ENCODE measurements at places on chromosomes 5 and 9.

DNA sequence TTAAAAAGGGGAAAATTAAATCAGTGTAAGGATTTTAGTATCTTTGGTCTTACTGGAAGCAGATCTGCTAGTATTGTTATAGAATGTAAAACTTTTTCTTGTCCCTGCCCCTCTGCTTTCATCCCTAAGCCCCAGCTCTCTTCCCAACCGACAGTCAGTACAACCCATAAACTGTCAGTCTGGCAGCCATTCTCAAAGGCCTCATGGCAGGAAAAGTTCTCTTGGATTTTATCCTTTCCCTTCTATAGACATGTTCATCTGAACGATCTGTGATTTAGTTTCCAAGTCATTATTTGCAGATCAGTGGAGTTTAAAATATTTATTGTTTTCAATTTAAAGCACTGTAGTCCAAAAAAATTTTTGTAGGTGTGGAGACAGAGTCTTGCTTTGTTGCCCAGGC, 39.2 kb downstream of the ARRDC3 start:
- DNase-seq = no peak

DNA sequence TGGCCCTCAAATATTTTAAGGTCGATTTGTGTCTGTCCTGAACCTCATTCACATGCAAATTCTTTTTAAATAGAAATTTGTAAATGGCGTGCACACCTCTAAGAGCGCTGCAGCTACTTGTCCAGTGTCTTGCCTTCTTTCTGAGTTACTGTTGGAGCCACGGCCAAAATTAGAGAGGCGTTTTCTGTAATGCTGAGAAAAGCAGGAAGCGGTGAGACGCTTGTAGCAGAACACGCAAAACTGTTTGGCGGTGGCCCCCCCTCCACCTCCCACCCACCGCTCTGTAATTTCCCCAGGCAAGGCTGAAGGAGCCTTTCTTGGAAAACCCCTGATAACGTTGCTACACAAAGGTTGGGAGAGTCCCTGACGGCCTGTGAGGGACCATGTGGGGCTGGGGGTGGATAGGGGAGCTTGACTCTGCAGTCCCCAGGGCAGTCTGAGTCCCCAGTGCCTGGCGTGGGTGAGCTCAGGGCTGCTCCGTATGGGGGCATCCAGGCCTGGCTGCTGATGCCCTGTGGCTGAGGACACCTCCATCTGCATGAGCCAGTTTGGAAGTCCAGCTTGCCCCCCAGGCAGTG, 96.5 kb downstream of the GADD45G start:
- peak; percentile 78 for DNase-seq

DNA sequence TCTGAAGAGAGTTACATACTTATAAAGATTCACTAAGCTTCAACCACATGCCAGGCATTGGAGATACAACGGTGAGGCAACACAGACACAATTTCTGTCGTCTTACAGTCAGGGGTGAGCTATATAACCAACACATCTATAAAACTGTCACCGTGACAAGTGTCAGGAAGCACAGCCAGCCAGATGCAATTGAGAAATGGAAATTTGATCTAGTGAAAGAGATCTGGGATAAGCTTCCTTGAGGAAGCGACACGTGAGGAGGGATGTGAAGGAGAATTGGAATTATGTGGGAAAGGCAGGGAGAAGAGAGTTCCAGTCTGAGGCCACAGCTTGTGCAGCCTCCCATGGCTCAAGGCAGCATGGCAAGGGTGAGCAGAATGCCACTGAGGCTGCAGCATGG, 50.9 kb upstream of the ZNF354B start:
- DNase-seq = no peak

DNA sequence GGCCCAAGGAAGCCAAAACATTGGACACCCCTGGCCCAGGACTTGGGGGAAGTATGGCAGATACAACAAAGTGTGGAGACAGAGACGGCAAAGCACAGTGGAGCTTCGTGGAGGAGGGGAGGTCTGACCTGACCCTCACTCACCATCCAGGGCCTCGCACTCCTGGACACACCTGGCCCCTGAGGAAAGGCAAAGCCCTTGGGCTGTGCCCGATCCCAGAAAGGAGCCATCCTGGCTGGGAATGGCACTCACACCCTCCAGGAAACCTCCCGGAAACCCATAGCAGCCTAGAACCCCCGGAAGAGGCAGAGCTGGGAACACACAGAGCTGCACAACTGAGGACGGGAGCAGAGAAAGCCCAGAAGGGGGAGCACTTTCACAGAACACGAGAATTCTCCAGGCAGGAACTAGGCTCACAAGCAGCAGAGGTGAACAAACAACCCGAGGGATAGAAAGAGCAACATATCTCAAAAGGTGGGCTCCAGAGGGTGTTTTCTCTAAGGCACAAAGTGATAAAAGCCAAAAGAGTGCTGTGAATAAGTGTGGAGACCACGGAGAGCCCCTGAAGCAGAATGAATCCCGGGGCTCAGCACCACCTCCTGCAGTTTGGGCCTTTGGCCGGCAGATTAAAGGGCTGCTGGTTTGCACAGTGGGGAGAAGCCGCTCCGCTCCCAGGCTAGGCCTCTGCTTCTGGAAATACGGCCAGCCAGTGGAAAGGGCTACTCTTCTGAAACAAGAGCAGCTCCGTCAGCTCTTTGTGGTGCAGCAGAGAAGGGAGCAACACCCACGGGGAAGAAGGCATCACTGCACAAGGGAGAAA, 108.2 kb downstream of the UBE2R2 start:
- no peak for DNase-seq

DNA sequence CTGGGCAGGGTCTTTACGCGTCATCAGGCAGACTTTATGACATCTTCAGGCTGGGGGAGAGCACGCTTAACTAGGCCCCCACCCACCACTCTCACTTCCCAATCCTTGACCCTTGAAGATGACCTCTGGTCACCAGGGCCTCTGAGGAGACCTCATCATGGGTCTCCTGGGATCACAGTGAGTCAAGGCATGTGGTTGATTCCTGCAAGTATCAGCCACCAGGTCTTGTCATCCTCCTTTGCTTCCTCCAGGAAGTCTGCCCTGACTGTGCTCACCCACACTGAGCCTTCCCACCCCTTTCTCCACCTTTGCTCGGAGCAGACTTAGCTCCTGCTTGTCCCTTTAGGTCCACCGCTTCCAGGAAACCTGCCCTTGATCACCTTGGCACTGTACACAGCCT, 17.3 kb downstream of the ODF2 start:
- DNase-seq = no peak

DNA sequence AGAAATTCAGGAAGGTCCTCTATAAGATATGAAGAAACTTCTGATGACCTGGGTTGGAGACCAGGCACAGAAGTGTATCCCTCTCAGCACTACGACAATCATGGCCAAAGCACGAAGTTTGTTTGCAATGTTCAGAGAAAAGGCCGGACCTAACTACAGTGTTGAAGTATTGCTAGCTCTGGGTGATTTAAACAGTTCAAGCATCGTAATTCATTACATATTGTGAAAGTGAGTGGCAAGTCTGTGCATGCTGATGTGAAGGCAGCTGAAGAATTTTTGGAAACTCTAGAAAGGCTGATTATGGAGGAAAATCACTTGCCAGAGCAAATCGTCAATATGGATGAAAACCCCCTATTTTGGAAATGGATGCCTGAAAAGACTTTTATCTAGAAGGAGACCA, 67.2 kb upstream of the PANK3 start:
- DNase-seq = no peak

DNA sequence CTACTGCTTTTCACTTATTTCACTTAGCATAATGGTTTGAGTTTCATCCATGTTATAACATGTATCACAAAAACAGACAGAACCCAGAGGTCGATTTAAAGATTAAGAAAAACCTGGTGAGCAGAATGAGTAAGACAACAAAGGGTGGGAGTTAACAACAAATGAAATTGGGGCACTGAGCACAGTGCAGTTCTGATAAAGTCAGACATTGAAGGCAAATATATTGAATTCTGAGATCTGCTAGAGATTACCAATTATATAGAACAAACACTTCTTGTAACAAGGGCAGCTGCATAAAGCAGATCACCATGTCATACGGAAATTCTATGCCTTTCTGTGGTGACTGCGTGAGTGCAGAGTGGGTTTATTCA, 517.3 kb upstream of the RORB start:
- DNase-seq = no peak

DNA sequence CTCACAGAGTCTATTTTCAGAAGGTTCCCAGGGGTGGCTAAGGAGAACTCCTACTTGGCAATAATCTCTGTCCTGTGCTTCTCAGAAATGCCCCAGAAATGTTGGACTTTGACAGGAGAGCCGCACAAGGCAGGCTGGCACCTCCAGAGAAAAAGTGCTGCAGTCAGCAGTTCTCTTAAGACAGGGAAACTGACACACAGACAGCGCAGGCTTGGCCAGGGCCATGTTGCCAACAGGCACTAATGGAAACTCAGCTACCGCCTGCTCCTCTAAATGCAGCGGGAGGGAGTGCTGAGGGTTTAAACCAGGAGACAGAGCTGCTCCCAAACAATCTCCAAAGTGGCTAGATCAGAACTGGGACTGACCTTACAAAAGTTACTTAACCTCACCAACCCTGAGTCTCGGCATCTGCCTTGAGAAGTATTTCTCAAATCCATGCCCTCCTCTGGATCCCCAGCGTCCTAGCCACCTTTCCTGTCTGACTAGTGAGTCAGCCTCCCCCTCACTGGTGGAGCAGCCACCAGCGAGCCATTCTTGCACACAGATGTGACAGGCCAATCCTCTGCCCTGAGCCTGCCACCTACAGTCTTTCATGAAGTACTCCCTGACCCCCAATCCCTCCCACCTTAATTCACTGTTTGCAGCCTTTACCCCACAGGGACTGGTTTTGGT, 186.4 kb downstream of the CDK5RAP2 start:
- no peak for DNase-seq

GRCh38 chr9:1294641-1295258, 244.6 kb downstream of the DMRT2 start:
- no peak for DNase-seq

- no peak for DNase-seq
Observed at GRCh38 chr9:124852121-124852828, 985 bp upstream of the WDR38 start.

DNA sequence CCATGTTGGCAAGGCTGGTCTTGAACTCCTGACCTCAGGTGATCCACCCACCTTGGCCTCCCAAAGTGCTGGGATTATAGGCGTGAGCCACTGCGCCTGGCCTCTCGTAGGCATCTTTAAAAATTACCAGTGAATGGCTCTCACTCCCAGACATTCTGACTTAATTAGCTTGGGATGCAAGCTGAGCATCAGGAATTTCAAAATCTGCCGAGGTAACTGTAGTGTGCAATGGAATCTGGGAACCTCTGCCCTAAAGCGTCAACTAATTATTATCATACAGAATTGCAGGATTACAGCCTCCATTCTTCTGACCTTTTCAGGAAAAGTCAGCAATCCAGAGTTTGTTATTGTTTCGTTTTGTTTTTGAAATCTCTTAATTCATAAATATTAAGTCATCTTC, 213.4 kb upstream of the DMAC1 start:
- DNase-seq = no peak

GRCh38 chr5:175895686-175896102, 24.3 kb downstream of the CPLX2 start:
- DNase-seq = no peak

GRCh38 chr5:108720391-108720790, 27.3 kb upstream of the FER start:
- no peak for DNase-seq

DNA sequence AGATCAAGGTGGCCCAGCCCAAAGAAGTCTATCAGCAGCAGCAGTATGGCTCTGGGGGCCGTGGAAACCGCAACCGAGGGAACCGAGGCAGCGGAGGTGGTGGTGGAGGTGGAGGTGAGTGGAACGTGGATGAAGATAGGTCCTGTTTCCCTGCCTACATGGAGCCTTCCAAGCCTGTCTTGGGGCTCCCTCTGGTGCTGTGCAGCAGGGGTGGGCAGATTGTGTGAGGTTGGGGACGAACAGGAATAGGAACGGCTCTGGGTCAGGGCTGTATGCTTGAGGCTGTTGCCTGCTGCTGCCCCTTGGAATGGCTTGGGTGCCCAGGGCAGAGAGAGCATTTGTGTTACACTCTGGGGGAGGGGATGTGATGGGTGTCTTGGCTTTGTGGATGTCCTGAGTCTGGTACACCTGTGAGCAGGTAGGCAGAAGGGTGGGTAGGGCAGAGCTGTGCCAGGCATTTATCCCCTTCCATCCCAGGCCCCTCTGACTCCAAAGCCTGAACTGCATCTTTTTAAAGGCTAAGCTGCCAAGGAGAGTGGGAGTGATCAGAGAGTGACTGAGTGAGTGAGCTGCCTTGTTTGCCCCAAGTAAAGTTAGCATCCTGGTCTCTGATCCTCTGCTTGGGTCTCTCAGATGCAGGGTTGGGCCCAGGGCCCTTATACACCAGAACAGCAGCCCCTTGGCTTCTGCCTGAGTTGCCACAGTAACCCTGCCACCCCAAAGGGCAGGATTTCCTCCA, 5.2 kb downstream of the HNRNPAB start:
- no peak for DNase-seq

- DNase-seq = no peak
Observed at GRCh38 chr5:168798065-168799023, 219.2 kb upstream of the PANK3 start.

DNA sequence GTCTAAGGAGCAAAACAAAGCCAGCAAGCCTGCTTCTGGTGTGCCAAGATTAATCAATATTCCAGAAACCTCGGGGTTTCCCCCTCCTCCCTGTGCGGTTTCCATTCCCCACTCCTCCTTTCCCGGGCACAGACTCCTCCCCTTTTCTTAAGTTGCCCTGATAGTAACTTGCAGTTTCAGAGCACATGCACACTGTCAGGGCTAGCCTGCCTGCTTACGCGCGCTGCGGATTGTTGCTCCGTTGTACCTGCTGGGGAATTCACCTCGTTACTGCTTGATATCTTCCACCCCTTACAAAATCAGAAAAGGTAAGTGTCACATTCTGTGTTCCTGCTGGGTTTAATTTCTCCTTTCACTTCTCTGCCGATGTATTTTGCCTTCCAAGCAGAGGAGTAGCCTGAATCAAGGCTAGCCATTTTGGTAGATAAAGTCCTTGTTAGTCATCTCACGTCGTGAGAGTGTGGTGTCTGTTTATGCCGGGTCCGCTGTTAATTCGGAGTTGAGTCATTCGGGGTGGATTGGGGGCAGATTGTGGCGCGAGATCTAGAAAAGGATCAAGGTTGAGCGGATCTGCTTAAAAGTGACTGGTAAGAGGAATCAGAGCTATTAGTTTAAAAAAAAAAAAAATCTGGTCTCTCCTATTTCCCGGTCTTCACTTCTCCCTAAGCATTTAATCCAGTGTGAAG, at the start of gene SLC1A3:
TSS of gene SLC1A3 (plus strand) at position 179 of the 686 bp plus-strand sequence. CDS start 1,818 bp downstream, outside the sequence.
- no peak for DNase-seq

GRCh38 chr9:137379761-137380161, 43.2 kb downstream of the EXD3 start:
- no peak for DNase-seq

DNA sequence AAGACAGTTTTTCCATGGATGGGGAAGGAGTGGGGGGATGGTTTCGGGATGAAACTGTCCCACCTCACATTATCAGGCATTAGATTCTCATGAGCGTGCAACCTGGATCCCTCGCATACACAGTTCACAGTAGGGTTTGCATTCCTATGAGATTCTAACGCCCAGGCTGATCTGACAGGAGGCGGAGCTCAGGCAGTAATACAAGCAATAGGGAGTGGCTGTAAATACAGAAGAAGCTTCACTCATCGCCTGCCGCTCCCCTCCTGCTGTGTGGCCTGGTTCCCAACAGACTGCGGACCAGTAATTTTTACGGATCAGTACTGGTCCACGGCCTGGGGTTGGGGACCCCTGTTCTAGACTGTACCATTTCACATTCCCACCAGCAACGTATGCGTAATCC, 68.3 kb upstream of the OTULINL start:
- no peak for DNase-seq

- DNase-seq = peak; percentile 21
Observed at GRCh38 chr5:32531885-32532520, 53.4 kb upstream of the SUB1 start.
